Left ventricle myocardium inferior (tissue), 1 donor: ENCODE measurements at places on chromosomes 1 and 21. TPM values are rescaled to one million over a fixed set of nuclear protein-coding genes. Genes with fewer than 3 reads are reported as not detected.

Gene MEAF6
- 34.1 TPM for total RNA-seq

GRCh38 chr1:228884615-228885566 lies 149.6 kb downstream of the RHOU start:
- no peak for DNase-seq

Gene CACHD1
- 2.7 TPM for total RNA-seq

DNA sequence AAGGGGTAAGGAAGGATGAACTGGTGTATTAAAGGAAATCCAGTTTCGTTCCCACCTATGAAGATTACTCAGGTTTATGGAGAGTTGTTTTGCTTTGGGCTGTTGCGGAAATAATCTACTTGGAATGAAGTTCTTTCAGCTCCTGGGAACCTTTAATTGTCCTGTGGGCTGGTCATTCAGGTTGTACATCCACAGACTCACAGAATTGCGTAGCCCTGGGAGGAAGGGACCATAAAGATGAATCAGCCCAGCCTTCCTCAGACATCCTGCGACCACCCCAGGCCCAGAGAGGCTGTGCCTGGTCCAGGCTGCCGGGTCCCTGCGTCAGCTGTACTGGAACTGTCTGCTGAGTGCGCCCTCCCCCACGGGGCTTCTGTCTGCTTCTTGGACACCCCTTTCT lies 72.7 kb downstream of the GALNT2 start:
- no peak for DNase-seq

- DNase-seq, result no peak
Observed at GRCh38 chr1:89584781-89585180, 48.1 kb upstream of the LRRC8C start.

Gene HSD11B1
- 4.1 TPM for total RNA-seq

GRCh38 chr1:26335774-26336476 lies 18.0 kb downstream of the CRYBG2 start:
- DNase-seq, result no peak

DNA sequence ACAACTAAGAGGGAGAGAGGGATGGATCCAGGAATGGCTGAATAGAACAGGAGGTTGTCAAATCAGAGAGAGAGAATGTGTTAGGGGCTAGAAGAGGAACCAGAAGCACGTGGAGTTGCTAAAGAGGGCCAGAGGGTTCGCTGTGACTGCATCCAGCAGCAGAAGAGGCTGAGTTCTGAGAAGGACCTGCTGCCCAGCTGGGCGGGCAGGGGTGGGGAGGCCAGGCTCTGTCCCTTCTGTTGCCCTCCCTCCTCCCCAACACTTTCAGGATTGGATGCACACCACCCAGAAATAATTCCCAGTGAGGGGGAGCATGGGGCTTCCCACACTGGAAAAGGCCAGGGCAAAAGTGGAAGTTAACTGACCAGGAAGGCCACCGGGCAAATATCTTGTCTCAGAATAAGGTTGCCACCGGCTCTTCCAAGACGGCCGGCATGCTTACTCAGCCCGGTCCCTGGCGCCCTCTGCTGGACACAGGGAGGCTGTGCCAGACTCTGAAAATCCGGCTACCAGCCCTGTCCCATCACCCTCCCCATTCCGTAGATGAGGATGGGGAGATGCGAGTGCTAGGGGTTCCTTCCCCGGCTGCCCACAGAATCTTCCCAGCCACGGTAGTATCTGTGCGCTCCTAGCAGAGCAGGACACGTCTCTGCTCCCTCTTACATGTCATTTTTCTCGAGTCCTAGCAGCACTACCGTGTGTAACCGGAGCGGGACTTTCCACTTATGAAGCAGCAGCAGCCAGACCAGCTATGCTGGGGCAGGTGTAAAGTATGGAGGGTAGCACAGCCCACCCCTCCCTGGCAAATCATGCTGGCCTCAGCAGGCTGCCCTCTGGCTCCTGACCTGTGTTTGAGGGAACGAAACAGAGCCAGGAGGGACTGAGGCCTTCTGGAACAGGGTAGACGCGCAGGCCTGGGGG lies 46.8 kb upstream of the A3GALT2 start:
- DNase-seq, result peak; percentile 86

DNA sequence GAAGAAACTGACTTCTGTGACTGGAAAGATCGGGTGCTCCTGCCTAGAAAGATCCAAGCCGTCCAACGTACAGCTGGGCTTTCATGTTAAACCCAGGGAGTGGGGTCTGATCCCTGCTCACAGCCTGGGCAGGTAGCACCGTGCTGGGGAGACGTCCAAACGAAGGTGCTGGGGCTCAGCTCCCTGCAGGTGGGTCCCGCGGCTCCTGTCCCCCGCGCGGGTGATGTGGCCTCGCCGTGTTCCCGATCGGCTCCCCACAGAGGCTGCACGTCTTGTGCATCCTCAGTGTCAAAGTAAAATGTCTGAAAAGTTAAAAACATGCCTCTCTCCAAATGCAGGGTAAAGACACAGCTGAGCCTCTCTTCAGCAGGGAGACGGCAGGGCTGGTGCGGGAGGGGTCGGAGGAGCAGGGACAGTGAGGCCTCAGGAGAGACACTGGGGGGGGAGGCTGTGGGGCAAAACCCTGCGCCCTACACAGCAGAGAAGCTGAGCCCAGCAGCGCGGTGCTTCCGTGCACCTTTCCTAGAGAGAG lies 40.1 kb upstream of the COL6A2 start:
- DNase-seq, result no peak

DNA sequence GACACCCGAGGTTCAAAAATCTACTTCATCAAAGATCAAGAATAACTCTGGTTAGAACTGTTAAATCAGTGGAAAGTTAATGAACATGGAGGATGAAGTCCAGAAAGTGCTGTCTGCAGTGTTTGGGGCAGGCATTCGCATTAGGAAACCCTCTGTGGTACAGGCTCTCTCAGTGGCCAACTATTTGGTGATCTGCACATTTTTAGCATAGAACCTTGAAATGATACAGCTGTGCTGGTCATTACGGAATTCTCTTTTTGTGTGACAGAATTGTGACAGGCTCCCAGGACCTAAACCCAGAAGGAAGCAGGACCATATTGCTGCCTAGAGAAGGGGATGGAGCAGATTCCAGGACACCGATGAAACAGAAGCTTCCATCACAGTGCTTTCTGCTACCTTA lies 89.0 kb downstream of the SLC45A1 start:
- DNase-seq, result no peak

- DNase-seq, result no peak
Observed at GRCh38 chr1:109668123-109668775, 392 bp downstream of the GSTM2 start.

Gene TMIGD3
- 0.85 TPM for total RNA-seq

DNA sequence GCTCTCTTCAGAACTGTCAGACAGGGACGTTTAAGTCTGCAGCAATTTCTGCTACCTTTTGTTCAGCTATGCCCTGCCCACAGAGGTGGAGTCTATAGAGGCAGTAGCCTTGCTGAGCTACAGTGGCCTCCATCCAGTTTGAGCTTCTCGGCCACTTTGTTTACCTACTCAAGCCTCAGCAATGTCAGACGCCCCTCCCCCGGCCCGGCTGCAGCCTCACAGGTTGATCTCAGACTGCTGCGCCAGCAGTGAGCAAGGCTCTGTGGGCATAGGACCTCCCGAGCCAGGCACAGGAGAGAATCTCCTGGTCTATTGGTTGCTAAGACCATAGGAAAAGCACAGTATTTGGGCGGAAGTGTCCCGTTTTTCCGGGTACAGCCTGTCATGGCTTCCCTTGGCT lies 89.9 kb upstream of the PDC start:
- DNase-seq, result no peak

DNA sequence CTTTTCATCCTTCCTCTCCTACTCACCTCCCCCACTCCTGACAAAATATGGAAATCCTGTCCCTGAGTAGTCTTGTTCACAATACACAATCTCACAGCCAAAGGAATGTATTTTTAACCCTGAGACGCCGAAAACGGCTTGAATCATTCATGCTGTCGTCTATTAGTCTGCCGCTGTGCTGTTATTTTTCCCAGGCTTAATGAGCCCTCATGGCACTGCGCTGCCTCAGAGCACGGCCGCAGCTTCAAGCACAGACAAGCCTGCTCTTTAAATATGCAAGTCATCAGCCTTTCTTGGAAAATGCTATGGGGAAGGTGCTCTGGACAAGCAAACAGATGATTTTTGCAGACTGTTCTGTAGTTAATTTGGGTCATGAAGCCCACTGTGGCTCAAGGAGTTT lies 302.7 kb downstream of the DISC1 start:
- no peak for DNase-seq

DNA sequence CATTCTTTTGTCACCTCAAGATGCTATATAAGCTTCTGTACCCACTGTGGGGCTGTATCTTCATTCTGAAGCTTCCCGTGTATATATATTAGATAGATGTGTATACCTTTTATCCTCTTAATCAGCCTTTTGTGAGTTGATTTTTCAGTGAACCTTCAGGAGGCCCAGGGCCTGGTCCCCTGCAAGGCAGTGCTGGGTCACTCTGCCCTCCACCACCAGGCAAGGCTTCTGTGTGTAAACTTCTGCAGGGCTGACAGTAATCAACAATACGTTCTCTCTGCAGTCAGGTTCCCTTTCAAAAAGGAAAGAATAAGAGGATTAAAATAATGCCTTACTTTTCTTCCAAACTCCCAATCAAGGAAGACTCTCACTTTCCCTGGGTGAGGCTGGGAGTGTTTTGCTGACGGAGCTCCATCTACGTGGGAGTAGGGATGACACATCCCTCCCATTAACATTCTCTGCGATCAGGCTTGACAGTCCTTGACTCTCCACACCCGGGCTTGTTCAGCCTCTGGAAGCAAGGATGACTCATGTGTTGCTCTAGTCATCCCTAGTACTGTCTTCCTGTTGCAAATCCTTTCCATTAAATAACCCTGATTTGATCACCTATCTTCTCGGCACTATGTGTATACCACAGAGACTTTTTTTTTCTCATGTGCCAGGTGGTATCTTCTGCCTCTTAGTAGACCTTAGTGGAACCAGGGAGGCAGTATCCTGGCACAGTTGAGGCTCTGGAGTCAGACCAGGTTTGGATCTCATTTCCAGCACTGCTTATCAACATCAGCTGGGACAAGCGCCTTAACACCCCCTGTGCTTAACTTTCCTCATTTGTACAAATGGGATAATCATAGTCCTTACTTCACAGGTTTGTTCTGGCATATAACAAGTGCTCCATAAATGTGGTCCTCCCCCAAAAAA lies 70.3 kb upstream of the KCNK1 start:
- DNase-seq, result no peak

Gene ETV3L
- not detected for total RNA-seq

GRCh38 chr1:89822999-89823628 lies 2.3 kb downstream of the LRRC8D start:
- no peak for DNase-seq

Gene NBPF4
- not detected for total RNA-seq

- DNase-seq, result no peak
Observed at GRCh38 chr1:93614986-93615581, 66.6 kb downstream of the BCAR3 start.

GRCh38 chr1:2526824-2527555 lies 594 bp upstream of the PANK4 start:
- peak; percentile 78 for DNase-seq

Gene LAD1
- total RNA-seq, result 2.0 TPM

GRCh38 chr1:87278825-87279535 lies 49.7 kb upstream of the LMO4 start:
- peak; percentile 25 for DNase-seq

- no peak for DNase-seq
Observed at GRCh38 chr1:6628971-6629479, 4.4 kb downstream of the THAP3 start.

Gene OVAAL
- total RNA-seq, result 5.3 TPM

- no peak for DNase-seq
Observed at GRCh38 chr1:111354584-111354983, 63.9 kb downstream of the CHIA start.

DNA sequence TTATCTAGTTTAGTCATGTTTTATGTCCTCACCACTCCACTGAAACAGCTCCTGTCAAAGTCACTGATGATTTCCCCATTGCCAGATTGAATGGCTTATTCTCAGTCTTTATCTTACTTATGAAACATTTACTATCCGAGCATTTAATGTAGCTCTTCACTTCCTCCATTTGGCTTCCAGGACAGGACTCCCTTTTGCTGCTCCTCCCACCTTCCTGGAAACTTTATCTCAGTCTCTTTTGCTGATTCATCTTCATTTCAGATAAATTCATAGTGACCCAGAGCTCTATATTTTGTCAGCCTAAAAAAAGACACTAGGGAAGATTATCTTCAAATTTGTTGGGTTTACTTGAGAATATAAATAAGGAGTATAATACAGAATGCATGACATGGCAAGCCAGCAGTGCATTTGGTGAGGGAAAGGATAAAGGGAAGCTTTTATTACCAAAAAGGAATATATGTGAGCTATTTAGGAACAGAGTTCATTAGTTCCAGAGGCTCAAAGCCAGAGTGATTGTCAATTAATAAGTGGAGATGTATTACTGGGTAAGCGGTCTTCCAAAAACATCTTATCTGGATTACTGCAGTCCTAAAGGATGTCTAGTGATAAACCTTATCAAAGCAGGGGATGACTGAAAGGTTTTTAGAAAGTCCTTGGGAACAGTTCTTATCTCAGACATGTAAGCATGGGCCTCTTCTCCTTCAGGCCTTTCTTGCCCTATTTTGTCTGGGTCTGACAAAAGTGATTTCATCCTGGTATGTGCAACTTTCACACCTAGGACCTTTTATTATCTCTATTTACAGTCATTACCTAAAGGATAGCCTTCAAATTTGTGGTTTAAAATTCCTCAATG lies 25.6 kb downstream of the IL23R start:
- no peak for DNase-seq

Gene CFAP45
- 1.1 TPM for total RNA-seq

Gene CSMD2
- total RNA-seq, result 0.14 TPM

GRCh38 chr1:197171531-197171930 lies 25.1 kb upstream of the ASPM start:
- no peak for DNase-seq

- DNase-seq, result no peak
Observed at GRCh38 chr1:246483569-246483933, 23.5 kb downstream of the SMYD3 start.

DNA sequence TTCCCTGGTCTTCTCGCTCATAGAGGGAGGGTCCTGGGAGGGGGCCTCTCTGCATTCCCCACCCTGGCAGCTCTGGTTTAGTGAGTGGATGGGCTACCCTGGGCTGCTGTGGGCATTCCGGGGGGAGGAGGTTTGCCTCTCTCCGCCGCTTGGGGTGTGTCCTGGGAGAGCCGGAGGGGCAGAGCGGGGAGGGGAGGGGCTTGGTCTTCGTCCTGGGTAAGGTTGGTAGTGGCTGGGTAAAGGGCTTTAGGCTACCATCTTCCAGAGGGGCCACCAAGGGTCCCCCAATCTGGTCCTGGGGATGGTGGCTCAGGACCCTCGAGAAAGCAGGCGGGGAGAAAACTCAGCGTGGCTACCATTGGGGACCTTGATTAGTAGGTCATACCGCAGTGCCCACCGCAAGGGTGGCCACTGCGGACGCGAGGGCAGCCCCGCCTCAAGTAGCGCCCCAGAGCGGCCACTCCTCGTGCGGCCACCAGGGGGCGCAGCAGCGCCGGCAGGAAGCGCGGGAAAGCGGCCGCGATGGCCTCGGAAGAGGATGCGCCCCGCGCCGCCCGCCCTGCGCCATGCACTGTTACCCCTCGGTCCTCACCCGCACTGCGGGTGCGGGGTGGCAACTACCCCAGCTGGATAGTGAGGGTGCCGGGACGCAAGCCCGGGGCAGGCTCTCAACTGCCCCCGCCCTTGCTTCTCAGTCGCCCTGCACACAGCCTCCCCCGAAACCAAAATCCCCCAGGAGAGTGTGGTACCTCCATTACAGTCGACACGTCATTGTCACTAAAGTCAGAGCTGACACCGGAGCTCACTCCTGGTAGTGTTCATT lies 44.1 kb upstream of the SLC25A33 start:
- peak; percentile 47 for DNase-seq

Gene CHRM3
- total RNA-seq, result 0.36 TPM

- DNase-seq, result no peak
Observed at GRCh38 chr1:160901768-160902167, 16.8 kb upstream of the ITLN1 start.
